ENCODE measurements at places on chromosomes 4 and X.
A peak's percentile ranks its signal among the peaks of the same experiment; 100 is the strongest.

DNA sequence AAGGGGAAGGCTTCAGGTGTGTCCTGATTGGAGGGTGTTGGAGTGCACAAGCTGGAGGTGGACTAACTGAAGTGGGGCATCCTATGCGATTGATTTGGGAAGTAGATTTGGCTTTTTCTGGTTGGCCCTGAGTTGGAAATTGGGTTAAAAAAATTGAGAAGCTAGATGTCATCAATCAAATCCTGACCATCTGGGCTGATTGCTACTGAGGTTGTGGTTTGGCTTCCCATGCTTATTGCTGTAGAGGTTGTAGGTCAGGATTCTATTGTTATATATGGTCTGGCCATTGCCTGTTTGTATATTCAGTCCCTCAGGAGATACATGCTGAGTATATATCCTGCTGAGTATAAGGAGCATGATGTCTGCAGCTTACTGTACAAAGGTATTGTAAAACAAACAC is 7.7 kb upstream of the ZNF81 start:
- DNase-seq: no peak

DNA sequence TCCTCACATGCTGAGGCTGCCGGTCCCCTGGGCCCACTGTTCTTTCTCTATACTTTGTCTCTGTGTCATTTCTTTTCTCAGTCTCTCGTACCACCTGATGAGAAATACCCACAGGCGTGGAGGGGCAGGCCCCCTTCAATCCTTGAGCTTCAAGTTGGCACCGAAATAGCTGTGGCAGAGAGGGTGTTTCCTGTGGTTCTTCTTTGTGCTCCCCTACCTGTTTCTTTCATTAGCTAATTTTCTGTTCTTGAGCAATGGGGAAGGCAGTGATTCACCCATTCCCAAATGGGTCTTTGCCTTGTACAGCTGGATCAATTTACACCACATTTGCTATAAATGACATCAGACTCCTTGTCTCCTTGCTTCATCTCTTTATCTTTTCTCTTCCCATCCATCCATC is 2.1 kb upstream of the CYSLTR1 start:
- DNase-seq: no peak

DNA sequence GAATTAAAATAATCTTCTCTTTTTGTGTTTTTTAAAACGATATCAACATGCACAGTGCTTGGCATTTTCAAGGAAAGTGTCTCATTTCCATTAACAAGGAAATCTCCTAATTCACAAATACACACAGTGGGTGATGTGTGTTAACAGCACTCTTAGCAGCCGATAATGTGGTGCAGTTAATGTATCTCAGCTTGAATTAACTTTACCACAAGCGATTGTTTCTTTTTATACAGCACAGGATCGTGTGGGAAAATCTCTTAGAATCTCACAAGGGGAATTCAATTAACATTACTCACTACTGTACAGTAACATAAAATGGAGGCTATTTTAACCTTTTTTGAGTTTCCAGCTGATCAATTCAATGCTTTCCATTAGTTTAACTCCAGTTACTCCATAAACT is 1841.9 kb downstream of the STIM2 start:
- DNase-seq: no peak

DNA sequence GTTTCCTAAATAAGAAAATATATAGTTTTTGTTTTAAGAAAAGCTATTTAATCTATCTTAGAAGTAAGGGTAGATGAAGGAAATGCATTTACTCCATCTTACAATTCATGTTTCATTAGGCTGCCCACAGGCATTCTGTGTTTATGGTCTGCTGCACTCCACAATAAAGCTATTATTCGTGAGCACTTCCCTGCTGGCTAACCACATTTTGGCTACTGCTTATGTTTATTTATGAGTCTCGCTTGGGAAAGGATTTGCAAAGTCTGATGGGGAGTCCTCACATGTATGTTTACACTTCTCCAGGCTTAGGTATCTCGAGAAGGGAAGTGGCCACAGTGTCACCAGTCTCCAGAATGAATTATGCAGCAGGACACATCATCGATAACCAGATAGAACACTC is 260.8 kb upstream of the VCX start:
- peak; percentile 6 for DNase-seq

GRCh38 chr4:3385711-3386420 is 55.9 kb upstream of the HGFAC start:
- DNase-seq: no peak

DNA sequence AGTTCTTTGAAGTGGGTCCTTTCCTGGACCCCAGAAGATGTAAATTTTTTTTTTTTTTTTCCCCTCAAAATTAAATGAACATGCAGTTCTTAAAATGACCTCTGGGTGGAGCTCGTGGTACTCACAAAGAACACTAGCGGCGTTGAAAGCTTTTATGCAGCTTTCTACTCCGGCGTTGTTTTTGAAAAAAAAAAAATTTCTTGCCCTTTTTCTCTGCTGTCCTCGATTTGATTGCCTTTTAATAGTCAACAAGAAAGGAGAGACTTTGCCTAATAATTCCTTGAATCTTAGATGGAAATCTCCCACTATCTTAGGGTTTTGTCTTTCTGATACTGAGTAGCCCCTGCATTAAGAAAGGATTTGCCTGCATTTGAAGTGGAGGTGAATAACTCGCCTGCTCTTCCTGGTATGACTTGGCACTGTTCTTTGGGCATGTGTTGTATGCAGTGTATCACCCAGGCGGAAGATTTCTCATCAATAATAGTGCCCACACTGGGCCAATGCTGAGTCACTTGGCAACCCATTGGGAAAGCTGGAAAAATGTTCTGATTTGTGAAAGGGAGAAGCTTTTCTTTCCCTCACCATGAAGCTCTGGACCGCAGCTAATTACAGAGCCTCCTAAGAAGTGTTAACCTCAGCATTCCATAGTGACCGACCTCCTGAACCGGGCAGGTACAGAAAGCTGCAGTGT is 104.0 kb downstream of the PHEX start:
- no peak for DNase-seq

DNA sequence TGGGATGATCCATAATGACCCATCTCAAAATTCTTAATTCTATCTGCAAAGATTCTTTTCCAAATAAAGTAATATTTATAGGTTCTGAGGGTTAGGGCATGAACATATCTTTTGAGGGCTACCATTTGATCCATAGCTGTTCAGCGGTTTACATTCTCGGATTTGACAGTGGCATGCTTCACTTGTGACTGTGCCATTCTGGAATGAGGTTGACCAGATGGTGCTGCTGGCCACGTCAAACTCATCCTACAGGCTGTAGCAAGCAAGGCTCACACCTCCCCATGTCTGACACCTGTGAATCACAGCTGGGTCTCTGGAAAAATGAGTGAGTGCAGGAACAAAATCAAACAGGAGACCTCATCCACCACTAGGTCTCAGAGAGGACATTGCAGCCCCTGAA is 280.5 kb downstream of the DHRSX start:
- no peak for DNase-seq

GRCh38 chr4:118985170-118986000 is 96.7 kb downstream of the SYNPO2 start:
- no peak for DNase-seq

DNA sequence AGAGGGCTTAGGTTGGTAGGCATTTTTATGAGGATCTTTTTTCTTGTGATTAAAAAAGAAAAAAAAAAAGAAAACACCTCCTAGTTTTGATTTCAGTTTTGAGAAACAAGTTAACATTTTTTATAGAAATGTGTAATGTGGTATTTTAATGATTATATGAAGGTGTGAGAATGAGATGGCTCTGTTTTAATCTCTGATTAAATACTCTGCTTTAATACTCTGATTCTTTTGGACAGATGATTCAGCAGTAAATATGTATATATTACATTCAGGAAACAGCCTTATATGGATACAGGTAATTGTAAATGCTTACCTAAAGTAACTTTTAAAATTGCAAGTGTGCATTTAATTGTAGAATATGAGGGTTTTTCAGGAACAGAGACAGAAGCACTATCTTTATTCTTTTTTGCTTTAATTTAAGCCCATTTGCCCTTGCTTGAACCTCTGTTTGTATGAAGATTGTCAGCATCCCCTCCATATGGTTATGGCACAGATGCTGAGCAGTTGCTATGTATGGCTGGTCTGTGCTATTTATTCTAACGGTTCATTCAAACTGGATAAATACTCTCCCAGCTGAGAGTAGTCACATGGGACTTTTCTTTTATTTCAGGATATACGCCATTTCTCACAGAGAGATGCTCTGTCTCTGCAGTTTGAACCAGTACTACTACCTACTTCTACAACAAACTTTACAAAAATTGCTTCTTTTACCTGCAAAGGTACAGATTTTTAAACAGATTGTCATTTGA is 101.0 kb upstream of the TLR2 start:
- no peak for DNase-seq

- no peak for DNase-seq
These were observed 33.5 kb upstream of the IGSF1 start for GRCh38 chrX:131322651-131323050.

DNA sequence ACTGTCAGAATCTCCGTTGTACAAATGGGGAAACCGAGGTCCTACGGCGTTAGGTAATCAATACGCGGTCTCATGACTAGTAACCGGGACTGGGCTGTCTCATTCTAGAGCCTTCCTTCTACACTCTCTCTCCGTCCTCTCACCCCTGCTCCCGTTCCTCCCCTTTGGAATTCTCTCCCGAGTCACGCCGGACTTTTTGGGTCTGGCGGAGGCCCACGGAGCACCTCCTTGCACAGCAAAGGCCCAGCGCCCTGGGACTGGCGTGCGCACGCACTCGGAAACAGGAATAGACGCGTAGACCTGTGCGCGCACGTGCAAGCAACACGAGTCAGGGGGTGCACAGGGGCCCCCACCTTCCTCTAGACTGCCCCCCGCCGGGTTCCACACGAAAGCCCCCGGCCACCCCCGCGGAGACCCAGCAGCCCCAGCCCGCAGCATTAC is 361 bp downstream of the QDPR start:
- no peak for DNase-seq

GRCh38 chr4:8345053-8345945 is 75.7 kb downstream of the HTRA3 start:
- no peak for DNase-seq

DNA sequence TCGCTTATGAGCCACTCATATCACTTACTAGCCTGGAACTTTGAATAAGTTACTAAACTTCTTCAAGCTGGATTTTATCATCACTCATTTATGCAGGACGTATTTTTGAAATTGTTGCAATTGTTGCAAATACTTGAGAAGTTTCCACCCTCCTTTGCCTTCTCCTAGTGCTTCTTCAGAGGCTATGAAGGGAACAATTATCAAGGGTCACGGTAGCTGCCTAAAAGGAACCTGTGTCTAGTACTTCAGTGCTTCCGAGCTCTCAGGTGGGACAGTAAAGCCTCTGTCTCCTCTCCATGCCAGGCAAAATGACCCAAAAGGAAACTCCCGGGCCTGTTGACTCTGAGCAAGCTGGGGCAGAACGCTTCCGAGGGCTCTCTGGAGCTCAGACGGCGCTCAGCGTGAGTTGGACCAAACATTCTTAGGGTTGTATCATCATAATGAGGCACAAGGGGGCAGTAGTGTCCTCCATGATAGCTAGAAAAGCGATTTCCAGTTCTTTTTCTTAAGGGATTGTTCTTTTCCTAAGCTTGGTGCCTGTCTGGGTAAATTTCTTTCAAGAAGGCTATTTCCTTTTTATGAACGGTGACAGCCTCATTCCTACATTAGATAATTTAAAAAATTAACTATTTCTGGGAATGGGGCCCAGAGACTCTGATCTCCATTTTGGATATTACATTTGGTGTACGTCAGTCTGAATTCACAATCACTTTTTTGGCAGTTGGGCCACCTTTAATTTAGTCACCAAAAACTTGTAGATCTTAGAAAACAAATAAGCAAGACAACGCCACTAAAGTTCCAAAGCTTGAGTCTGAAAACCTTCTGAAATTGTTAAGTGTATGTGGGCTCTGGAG is 73.1 kb downstream of the PACRGL start:
- DNase-seq: peak; percentile 4

DNA sequence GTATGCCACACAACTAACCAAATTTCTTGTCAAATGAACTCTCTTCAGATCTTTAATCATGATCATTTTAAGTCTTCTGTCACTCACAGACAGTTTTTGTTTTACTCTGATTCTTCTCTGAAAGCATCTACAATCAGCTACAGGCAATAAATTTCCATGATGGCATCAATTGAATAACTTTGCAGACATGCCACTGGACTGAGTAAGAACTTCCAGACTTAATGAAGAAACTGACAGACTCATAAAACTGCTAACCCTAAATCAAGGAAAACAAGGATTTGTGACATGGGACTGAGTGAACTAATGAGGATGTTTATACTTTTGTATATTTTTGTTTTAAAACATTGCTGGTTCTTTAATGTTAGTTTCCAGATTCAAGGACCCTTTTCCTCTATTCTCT is 5.5 kb upstream of the PPP1R2C start:
- DNase-seq: no peak

DNA sequence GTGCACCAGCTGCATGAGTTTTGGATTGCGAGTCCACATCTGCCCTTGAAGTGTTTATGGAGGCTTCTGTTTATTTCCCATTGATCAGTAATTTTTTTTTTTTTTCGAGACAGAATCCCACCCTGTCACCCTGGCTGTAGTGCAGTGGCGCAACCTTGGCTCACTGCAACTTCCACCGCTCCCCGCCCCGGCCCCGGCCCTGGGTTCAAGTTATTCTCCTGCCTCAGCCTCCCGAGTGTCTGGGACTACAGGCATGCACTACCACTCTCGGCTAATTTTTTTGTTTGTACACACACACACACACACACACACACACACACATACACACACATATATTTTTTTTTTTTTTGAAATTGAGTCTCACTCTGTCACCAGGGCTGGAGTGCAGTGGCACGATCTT is 46.1 kb downstream of the SMAD1 start:
- no peak for DNase-seq

DNA sequence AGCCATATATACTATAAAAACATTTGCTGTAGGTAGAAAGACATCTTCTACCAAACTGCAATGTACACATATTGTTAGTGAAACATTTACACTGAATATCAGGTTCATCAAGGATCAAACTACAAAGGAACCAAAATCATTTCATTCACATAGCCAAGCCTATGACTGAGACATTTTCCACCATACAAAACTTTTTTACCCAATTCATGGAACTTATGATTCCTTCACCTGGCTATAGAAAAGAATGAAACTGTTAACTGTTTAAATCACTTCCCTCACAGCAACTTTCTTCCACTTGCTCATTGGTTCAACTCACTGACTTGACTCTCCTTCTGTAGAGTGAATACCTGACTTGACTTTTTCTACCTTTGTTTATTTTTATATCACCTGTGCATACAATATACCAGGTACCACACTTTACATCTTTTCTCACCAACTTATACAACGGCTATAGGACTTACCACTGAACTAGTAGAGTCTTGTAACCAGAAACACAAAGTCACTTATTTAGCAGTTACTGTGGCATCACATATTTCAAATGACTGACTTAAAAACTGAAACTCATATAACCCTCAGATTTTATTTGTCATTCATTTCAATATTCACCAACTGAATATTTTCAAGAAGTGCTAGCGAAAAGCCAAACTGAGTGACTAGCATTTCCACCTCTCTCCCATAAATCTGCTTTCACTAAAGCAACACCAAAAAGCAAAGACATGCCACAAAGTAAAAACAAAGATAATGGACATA is 30.9 kb downstream of the CAMK2D start:
- DNase-seq: no peak

Measured in NCI-H510A (cell line).